Activated naive CD8-positive, alpha-beta T cell treated with anti-CD3 and anti-CD28 coated beads, Interleukin-2, amount 10 ng/mL, durations not matched to agents 7 days and 5 days (primary cell): ENCODE measurements at places on chromosomes 7 and 10. TPM values are rescaled to one million over a fixed set of nuclear protein-coding genes. Genes with fewer than 3 reads are reported as not detected.

The LSM5 gene
- 72.8 TPM for total RNA-seq

DNA sequence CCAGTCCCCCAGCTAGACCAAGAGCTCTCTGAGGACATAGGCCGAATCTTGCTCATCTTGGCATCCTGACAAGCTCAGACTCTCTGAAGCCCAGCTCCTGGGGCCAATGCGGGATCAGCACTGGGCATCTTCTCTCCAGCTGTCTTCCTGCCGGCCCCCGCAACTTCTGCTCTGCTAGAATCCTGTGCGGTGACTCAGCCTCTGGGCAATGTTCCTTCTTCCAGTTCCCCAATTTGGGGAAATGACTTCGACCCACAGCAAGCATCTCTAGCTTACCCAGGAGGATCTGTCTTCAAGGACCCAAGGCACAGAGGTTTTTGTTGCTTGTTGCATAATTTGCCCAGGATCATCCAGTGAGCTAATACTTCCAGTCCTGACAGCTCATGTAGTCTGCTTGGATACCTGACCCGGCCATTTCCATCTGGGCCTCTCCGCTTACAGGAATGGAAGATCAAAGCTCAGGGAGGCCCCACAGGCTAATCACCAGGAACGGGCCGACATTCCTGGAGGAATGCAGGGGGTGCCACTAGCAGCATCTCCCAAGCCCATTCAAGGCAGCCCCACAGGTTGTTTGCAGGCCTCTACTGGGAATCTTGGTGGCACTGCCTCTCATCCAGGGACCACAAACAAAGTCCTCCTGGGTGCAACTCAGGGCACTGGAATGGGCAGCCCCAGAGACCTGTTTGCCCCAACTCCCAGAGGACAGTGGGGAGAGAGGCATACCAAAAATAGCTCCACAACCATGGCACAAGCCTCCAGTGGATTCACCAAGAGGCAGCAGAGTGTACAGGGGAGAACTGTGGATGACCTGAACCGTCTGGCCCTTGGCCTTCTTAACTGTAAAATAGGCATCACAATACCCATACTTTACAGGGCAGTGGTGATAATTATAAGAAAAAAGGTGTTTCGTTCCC is 151.9 kb downstream of the NEURL1 start:
- no peak for DNase-seq

- no peak for DNase-seq
These were observed 27.3 kb downstream of the PFKP start for GRCh38 chr10:3094609-3095036.

GRCh38 chr10:103998805-103999204 is 31.9 kb downstream of the SLK start:
- no peak for DNase-seq

The SCART1 gene
- total RNA-seq, result 5.7 TPM

The ATG9B gene
- total RNA-seq, result 11.1 TPM

DNA sequence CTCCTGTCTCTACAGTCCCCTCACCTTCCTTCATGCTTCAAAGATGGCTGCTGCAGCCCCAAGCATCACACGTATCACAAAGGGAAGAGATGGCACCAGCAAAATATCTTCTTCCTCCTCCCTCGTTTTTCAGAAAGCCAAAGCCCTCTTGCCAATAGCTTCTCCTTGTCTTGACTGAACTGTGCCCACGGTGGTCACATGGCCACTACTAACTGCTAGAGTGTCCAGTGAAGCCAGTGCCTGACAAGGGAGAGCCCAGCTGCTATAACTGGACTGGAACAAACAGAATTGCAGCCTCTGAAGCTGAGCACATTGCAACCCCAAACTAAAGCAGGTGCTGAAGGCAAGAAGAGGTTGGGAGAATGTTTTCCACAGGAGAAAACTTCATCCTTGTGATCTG is 120.8 kb upstream of the RET start:
- no peak for DNase-seq

DNA sequence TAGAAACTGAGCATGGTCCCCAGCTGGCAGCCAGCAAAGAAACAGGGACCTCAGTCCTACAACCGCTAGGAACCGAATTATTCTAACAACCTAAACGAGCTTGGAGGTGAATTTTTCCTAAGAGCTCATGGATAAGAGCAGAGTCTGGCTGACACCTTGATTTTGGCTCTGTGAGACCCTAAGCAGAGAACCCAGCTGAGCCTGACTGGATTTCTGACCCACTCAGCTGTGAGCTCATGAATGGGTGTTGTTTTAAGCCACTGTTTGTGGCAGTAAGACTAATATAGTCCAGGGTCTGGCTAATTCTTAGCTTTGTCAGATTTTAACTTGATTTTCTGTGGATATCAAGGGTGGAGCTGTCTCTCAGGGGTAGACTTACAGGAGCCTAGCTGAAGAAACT is 77.1 kb downstream of the KAT6B start:
- DNase-seq, result no peak
